ENCODE measurements at places on chromosomes 2 and 18.

DNA sequence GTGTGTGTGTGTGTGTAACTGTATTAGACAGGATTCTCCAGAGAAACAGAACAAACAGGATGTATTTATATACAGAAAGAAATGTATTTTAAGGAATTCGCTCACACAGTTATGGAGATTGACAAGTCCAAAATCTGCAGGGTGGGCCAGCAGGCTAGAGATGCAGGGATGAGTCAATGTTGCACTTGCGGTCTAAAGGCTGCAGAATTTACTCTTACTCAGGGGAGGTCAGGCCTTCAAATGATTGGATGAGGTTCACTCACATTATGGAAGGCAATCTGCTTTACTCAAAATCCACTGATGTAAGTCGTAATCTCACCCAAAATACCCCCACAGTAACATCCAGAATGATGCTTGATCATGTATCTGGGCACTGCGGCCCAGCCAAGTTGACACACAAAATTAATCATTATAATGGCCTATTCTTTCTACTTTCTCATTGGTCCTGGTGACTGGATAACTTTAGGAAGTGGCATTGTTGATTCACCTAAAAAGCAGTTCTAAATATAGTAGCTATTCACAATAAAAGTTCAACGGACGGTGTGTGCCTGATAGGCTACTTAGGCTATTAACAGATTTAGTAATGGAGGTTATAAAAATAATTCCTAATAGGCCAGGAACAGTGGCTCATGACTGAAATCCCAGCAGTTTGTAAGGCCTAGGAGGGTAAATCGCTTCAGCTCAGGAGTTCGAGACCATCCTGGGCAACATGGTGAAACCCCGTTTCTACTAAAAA is 40.6 kb upstream of the ACYP2 start:
- DNase-seq: no peak

GRCh38 chr2:132372276-132372675 is 44.3 kb upstream of the GPR39 start:
- DNase-seq: no peak

- DNase-seq: no peak
Measured at GRCh38 chr2:39696838-39697237, 31.1 kb downstream of the TMEM178A start.

GRCh38 chr2:98776136-98776535 is 45.2 kb upstream of the MGAT4A start:
- DNase-seq: no peak

- DNase-seq: no peak
Measured at GRCh38 chr2:42575458-42576064, 7.1 kb downstream of the MTA3 start.

DNA sequence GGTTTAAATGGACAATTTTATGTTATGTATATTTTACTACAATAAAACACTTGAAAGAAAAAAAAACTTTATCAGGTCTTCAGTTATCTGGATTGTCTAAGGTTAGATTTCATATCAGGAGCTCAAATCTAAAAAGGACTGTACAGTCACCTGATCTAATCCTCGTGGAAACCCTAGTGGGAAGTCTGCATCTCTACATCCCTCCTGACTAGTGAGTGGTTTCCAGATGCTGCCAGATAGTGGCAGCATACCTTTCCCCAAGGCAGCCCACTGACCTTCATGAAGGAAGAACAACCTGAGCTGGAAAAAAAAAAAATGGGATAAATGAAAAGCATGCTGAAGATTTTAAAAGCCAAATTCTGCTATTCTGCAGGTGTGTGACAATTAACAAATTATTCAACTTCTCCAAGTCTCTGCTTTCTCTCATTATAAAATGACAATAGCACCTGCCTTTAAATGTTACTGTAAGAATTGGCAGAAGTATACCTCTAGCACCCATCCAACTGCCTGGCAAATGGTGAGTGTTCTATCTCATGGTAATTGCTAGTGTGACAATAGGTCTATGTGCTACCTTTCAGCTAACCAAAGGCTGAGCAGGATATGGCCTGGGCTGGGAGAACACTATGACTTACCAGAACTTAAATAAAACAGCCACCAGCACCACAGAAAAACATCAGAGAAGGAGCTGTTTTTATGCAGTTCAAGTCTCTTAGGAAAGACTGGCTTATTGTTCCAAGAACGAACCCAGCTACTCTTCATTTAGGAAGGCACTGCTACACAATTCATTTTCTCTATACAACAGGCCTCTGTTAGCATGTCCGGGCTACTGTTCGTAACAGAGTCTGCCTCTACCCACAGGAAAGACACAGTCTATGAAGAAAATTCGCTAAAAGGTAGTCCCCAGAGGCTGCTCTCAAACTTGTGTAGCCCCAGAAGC is 8.6 kb downstream of the CLASP1 start:
- DNase-seq: no peak

GRCh38 chr18:74582642-74583041 is 15.0 kb upstream of the ZNF407 start:
- no peak for DNase-seq

GRCh38 chr2:75506101-75506697 is 54.5 kb downstream of the EVA1A start:
- no peak for DNase-seq

Measured in stimulated activated CD4-positive, alpha-beta T cell treated with anti-CD3 and anti-CD28 coated beads, Interleukin-12 subunit alpha, Interleukin-12 subunit beta, amount 100 ng/mL, for 48 hours (primary cell).